Renal cortex interstitium (tissue), 15 donors: ENCODE measurements at places on chromosomes 13 and 19. TPM values are rescaled to one million over a fixed set of nuclear protein-coding genes. Genes with fewer than 3 reads are reported as not detected.

The GRK1 gene
- 0.08 TPM for polyA plus RNA-seq

DNA sequence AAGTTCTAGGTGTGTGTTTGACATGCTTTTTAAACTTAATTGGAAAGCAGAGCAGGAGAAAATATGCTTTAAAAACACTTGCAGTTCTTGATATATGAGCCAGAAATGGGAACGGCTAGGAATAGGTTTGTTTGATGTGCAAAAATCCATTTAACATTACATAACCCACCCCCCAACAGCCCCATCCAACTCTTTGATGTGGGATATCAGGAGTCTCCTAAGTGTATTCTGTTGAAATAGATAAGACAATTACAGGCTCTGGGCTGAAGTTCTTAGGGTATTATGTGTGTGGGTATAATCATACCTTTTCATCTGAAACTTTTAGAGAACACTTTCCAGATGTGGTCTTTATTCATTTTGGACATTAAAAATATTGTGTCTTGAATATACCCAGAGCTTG is 240.4 kb upstream of the CSNK1A1L start:
- DNase-seq = no peak

- no peak for DNase-seq
Observed at GRCh38 chr19:4052993-4053422, 13.7 kb downstream of the ZBTB7A start.

DNA sequence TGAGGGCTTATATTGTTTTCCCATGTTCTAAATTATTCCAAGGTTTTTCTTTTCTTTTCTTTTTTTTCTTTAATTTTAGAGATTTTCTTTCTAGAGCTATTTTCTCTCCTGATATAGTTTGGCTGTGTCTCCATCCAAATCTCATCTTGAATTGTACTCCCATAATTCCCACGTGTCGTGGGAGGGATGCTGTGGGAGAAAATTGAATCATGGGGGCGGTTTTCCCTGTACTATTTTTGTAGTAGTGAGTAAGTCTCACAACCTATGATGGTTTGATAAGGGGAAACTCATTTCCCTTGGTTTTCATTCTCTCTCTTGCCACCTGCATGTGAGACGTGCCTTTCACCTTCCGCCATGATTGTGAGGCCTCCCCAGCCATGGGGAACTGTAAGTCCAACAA is 1906.4 kb upstream of the PRR20A start:
- DNase-seq = no peak

DNA sequence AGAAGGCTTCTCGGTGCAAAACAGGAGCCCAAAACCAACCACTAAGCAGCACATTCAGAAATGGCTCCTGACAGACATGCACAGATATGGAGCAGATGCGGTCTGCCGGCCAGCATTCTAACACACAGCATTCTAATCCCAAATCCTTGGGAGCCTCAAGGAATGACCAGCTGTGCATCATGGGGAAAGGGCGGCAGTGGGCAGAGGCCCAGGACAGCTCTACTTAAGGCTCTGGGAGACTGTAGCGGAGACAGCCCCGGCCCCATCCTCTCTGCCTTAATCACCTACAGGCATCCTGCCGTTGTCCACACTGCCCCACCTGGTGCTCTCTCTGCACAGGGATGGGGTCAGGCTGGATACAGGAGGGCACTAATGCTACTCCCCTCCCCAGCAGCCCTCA is 1016.0 kb downstream of the UQCRFS1 start:
- no peak for DNase-seq

GRCh38 chr13:106534639-106535551 is 567 bp downstream of the EFNB2 start:
- DNase-seq = no peak

GRCh38 chr13:40503011-40503410 is 163.4 kb downstream of the FOXO1 start:
- DNase-seq = no peak

DNA sequence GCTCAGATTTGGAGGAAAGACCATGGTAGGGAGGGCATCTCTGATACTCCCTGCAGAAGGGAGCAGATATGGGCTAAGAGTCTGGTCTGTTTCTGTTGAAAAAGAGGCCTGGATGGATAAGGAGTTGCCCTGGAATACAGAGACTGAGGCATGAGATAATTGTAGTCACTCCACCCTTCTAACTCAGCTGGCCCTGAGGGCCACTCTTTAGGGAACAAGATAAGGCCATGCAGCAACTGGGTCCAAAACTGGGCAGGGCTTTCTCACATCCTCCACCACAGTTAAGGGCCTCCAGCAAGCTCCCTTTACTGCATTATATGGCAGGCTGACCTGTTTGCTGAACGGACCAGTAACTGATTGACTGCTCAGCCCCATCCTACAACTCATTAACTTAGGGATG is 1.3 kb downstream of the ZNF749 start:
- peak; percentile 7 for DNase-seq
